ENCODE measurements at places on chromosomes 3 and 15.

DNA sequence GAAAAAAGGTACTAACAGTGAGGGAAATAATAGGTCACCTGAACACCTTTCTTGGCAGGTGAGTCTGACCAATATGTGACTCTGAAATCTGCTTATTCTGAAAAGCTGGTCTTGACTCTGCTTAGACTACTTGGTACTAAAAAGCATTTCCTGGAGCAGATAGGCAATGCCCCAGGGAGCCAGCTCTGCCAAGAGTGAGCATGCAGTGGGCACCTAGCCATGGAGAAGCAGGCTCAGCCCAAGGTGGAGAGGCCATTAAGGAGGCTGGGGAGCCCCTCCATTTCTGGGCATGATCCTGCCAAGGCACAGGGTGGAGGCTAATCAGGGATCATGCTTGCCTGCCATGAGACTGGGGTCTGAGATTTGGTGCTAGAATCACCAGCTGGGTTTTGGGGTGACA is 1.6 kb upstream of the LTF start:
- no peak for DNase-seq

DNA sequence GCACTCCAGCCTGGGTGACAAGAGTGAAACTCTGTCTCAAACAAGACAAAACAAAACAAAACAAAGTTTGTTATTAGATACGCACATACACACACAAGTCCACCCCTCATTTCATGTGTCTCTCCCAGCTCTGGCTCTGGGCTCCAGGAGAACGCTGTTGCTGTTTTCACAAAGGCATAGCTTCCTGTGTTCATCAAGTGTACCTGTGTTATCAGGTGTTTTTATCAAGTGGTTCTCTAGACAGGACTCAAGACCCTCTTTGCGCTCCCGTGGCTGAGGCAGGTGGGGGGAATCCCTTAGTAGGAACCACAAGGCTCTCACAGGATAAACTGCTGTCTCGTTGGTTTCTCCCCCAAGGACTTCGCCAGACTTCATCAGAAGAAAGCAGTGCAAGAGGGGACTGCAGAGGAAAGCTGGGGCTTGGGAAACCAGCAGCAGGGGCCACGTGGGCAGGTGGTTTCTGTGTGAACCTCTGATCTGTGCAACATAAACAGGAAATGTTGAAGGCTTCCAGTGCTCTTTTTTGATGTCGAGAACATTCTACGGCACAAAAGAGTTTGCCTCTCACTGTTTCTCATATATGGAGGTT is 6.9 kb upstream of the PPP1R2 start:
- peak; percentile 86 for DNase-seq

GRCh38 chr3:125511420-125512118 is 8.4 kb downstream of the SNX4 start:
- no peak for DNase-seq

GRCh38 chr3:150128126-150128525 is 157.4 kb upstream of the PFN2 start:
- no peak for DNase-seq

GRCh38 chr3:126149960-126150515 is 30.3 kb downstream of the ALDH1L1 start:
- no peak for DNase-seq

DNA sequence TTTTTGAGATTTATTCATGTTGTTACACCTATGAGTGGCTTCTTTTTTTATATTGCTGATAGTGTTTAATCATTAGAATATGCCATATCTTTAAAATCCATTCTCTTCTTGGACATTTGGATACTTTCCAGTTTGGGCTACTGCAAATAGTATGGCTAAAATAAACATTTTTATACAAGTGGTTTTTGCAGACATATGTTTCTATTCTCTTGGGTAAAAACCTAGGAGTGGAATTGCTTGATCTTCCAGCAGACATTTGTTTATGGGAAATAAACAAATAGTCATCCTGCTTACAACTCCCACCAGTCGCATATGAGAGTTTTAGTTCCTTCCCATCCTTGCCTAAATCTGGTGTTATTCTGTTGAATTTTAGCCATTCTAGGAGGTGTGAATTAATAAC is 193.1 kb downstream of the ALCAM start:
- DNase-seq, result no peak

- no peak for DNase-seq
These were observed 22.5 kb upstream of the C15orf39 start for GRCh38 chr15:75178938-75179745.

GRCh38 chr15:50698101-50698500 is 11.5 kb upstream of the TRPM7 start:
- no peak for DNase-seq

GRCh38 chr3:110479731-110480130 is 591.9 kb upstream of the NECTIN3 start:
- no peak for DNase-seq

GRCh38 chr3:94709249-94709902 is 646.5 kb downstream of the NSUN3 start:
- no peak for DNase-seq

DNA sequence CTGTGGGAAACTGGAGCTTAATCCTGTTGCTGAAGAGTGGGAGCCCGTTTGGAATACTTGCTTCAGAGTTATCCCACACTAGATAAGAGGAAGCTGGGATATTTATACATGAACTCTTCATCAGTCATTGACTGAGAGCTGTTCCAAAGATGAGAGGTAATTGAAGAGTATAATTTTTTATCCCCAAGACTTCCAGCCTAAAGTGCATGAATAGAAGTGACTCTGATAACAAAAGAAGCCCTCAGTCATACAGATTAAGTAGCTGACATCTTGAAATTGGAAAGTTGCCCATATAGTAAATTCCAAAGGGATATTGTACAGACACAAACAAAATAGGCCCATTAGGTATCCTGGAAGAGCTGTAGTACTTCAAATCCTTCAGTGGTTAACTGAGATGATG is 268.0 kb downstream of the EPHA3 start:
- DNase-seq, result no peak

DNA sequence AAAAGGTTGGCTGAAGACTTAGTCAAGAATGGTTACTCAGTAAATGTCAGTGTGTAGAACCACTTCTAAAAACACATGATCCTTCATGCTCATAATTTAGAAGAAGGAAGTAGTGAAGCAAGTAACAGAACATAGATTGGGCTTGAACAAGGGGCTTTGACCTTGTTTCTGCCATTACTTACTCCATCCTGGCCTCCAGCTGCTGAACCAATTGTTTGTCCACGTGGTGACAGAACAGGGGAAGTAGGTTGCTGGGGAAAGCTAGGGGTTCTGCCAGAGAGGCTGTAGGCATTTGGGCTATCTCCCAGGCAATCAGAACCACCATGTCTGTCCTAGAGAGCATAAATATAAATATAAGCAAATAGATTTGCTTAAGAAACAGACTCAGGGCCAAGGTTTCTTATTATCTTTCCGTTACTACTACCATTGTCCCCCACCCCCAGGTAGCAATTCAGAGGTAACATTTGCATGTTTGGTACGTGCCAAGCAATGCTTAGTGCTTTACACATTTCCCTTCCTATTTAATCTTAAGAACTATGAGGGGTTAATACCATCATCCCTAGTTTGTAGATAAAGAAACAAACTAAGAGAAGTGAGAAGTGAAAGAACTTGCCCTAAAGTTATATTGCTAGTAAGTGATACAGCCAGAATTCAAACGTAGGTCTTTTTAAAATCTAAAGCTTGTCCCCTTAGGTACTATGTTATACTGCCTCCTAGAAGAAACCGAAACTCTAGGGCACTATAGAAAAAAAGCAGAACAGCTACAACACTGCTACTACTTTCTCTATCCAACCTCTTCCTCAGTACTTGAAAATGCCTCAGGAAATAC is 3.0 kb upstream of the SPG11 start:
- DNase-seq, result peak; percentile 29

GRCh38 chr15:78370013-78370412 is 29.9 kb downstream of the CRABP1 start:
- DNase-seq, result no peak

GRCh38 chr15:31265090-31265870 is 61.4 kb upstream of the KLF13 start:
- DNase-seq, result peak; percentile 28

GRCh38 chr15:85010386-85011159 is 28.9 kb downstream of the PDE8A start:
- no peak for DNase-seq

DNA sequence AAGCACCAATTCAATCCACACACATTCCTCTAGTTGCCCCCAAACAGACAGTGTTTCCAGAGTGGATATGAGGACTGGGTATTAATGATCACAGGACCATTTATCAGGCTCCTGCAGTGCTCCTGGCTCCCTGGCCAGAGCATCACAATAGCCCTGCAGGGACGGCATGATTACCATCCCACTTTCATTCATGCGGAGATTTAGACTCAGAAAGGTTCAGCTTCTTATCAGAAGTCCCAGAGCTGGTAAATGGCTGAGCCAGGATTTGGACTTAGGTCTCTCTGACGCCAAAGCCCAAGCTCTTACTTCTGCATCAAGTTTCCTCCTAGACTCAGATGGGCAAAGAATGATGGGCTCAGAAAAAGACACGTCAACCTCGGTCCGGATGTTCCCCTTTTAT is 2.9 kb upstream of the EPHB3 start:
- DNase-seq, result no peak

DNA sequence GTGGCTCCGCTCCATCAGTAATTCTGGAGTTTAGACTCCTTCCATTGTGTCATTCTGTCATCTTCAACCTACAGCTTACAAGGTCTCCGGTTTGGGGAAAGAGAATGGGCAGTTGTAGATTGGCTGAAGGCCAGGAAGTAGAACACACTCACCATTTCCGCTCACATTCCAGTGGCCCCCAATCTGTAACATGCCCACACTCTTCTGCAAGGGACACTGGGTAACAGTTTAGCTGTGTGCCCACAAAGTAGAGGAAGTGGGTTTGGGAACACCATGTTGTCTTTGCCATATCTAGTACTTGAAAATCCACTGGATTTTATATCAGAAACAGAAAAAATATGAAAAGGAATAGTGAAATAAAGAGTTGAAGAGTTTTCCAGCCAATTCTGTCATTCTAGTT is 153.5 kb downstream of the SV2B start:
- DNase-seq, result no peak

DNA sequence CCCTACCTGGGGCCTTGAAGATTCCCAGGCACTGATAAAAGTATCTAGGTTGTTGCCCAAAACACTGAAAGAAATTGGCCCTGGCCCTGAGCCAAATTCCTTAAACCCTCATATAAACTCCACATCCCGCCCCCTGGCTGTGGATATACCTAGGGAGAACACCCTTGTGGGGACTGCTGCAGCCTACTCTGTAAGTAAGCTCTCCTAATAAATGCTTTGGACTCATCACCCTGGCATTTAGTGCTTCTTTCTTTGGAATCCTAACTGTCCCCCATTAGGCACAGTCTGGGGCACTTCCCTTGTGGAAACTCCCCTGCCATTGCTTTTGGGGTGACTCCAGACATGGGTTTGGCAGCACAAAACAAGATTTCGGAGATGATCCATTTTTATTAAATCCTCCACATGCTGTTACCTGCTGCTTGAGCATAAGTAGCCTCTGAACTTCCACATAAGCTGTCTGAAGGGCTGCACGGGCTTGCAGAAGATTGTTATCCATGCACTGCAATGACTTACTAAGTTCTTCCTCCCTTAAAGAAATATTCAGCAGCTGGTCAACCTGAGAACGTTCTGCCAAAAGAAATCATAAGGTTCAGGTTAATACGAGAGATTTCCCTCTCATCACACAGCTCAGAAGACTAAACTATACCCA is 46.4 kb downstream of the ZNF106 start:
- no peak for DNase-seq

DNA sequence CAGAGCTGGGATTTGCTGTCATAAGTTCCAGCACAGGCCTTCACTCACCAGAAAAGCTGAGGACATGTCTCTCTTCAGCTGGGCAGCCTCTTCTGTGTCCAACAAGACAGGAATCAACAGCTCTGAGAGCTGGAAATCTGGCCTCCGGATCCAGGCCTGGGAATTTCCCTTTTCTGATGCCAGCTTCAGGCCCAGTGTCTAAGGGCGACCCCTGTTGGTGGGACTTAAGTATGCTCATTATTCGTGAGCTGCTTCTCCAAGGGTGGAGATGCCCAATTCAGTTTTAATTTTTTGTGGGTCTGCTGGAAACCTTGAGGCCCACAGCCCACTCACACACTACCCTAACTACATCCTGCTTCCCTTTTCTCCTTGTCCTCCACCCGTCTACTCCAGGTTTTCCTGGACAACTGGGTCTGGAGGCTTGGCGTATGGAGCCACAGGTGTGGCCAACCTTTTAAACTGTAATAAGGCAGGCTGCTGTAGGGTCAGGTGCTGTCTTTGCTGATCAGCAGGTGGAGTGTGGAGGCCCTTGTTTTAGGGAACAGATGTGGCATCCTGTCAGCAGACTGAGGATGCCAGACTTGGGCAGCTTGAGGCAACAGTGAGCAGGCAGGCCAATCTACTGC is 2.6 kb upstream of the CEMIP start:
- DNase-seq, result peak; percentile 68

DNA sequence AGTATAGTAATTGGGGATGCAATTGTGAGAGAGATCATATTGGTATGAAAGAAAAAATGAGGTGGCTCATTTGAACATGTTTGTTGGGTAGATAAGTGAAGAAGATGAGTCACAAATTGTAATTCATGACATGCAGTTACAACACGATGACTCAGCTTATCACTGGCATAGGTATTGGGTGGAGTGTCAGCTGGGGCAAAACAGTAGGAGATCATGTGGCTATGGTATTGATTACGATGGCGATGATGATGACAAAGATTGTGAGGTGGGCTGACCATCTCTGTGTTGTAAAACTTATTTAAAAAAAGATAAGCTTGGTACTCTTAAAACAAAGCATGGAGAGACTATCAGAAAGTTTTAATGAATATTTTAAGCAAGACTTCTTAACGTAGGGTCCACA is 11.6 kb upstream of the DPH6 start:
- DNase-seq, result no peak

DNA sequence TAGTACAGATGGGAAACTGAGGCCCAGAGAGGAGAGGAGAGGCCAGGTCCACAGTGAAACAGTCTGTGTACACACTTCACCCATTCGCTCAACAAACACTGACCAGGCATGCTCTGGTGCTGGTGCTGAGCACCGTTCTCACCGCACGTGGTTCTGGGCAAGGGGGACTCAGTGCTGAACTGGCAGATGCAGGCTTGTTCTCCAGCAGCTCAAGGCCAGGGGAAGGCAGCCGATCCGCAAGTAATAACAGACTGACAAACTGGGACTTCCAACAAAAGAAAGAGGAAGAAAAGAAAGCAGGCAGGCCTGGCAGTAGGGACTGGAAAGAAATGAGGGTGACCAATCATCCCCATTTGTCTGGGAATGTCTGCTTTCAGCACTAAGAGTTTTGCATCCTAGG is 25.6 kb upstream of the LINGO1 start:
- DNase-seq, result no peak

GRCh38 chr15:67198157-67198754 is 56.2 kb downstream of the AAGAB start:
- DNase-seq, result no peak
